ENCODE measurements at places on chromosomes 2 and 18. TPM values are rescaled to one million over a fixed set of nuclear protein-coding genes. Genes with fewer than 3 reads are reported as not detected.

DNA sequence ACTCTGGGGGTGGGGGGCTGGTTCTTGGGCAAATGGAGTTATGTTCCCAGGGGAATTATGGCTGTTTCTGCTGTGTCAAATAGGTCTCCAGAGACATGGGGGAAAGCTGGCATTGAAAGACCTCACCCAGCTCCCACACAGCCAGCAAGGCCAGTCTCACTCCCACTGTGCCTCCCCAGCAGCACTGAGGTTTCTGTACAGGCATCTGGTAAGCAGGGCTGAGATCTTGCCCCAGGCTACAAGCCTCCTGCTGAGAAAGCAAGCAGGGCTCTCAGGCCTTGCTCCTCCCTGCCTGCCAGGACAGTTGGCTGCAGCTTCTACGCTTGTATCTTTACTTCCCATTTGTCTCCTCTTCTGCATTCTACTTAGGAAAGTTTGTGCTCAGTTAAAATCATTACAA, 50.5 kb upstream of the FHOD3 start:
- no peak for DNase-seq

GRCh38 chr18:14089781-14090180, 42.5 kb downstream of the ZNF519 start:
- no peak for DNase-seq

- no peak for DNase-seq
Measured at GRCh38 chr2:30358351-30358750, 88.7 kb upstream of the LCLAT1 start.

- no peak for DNase-seq
Measured at GRCh38 chr18:79480171-79481045, 84.7 kb downstream of the NFATC1 start.

CRYGD gene
- not detected for total RNA-seq

DNA sequence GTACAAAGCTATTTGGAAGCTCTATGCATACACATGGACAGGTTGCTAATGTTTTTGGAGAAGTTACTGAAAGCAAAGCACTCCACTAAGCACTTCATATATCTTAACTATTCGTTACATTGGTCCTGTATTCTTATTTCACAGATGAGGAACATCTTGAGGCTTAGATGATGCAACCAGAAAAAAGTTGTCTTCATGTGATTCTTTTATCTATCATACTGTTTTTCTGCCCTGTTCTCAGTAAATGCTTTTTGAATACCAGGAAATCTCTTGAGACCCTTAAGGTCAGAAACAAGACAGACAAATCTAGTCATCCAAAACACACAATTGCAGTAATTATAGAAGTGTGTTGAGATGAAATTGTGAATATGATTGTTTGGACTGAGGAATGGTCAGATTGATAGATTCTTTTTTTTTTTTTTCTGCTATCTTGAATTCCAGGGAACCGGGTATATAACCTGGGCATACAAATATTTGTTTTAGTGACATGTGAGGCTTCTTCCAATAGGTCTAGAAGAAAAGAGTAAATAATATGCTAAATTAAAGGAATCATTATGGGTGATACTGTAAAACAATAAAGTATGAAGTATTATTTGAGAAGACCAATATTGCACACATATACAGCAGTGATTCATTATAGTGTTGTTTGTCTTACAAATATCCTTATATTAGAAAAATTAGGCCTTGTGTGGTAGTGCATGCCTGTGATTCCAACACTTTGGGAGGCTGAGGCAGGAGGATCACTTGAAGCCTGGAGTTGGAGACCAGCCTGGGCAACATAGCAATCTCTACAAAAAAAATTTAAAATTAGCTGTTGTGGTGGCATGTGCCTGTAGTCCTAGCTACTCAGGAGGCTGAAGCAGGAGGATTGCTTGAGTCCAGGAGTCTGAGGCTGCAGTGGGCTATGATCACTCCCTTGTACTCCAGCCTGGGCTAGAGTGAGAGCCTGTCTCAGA, 33.7 kb downstream of the EHBP1 start:
- no peak for DNase-seq

DNA sequence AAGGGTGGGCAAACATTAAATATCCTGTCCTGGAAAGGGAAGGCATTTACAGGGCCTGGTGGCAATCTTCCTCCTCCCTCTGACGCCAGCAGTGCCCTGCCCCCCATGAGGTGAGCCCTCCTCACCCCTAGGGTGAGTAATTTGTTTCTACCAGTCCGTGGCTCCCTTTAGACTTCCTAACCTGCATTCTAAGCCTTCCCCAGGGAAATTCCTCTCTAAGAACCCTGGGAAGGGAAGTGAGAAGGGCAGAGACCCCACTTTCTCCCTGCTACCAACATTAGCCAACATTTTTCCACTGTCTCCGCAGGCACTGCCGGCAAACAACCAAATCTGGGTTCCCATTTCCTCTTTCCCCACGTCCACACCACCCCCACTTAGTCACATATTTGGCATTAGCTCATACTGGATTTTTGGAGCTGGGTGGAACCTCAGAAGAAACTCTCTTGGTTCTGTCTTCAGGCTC, 69.3 kb downstream of the NRP2 start:
- no peak for DNase-seq

DNA sequence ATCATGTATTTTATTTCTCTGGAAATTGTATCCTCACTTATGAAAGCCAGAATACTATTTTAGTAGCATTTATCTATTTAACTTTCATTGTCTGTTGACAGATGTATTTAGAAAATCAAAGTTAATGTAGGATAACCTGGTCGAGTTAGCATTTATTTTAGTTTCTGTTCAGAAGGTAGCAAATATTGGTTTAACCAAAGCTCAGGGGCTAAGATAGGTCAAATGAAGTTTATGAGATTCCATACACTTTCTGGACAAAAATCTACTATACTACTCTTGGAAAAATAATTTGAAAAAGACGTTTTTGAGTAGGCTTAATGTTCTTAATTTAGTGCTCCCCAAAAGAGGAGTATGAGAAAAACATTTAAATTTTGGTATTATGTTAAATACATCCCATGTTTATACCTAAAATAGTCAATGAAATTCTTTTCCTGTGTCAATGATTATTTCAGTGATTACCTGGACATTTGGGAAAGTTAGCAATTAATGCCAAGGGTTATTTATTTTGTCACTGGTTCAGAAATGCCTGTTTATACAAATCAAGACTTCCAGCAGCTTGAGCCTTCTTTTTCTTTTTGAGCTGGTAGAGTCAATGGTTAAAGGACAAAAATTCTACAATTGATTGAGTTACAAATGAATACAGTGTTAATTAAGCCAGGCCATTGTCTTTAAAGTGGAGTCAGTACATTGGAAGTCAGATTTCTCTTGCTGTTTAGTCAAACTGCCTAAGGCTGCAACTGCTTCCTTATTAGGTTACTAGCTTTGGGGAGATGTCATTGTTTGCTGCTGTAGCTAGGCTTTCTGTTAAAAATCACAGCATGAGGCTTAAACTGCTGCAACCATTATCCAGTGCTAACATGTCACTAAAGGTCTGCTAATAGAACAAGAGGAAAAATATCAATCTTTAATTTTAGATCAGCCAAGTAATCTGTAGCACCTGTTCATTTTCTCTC, 182.3 kb downstream of the CAMKMT start:
- no peak for DNase-seq

POLR1A gene
- total RNA-seq = 17.7 TPM

MALL gene
- total RNA-seq = 0.12 TPM

DNA sequence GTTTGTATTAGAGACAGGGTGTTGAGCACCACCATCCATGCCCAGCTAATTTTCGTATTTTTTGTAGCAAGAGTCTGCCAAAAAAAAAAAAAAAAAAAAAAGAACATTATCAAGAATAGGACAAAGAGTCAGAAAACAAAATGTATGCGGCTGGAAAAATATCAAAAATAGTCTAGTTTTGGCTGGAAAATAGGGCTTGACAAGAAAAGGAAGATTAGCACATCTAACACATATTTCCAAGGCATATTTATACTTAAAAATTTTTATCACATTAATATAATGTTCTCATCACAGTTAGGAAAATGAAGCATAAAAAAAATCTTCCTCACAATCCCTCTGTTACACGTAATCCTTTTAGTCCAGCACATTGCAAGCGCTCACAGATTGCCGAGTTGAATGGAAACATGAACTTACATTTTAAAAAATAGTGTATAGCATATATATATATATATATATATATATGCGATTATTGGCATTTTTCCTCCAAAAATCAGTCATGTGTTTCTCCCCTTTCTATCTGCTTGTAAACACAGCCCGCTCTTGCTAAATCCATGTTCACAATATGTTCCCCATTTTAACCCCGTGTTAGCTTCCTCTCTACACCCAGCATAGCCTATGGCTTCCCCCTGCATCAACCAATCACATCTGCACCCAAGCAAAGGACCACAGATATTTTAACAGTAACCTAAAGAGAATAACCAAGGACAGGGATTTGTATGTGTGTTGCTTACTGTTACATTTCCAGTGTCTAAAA, 183.0 kb downstream of the AFF3 start:
- DNase-seq = no peak

- no peak for DNase-seq
Measured at GRCh38 chr2:71102981-71103681, 26.9 kb downstream of the MCEE start.

DNA sequence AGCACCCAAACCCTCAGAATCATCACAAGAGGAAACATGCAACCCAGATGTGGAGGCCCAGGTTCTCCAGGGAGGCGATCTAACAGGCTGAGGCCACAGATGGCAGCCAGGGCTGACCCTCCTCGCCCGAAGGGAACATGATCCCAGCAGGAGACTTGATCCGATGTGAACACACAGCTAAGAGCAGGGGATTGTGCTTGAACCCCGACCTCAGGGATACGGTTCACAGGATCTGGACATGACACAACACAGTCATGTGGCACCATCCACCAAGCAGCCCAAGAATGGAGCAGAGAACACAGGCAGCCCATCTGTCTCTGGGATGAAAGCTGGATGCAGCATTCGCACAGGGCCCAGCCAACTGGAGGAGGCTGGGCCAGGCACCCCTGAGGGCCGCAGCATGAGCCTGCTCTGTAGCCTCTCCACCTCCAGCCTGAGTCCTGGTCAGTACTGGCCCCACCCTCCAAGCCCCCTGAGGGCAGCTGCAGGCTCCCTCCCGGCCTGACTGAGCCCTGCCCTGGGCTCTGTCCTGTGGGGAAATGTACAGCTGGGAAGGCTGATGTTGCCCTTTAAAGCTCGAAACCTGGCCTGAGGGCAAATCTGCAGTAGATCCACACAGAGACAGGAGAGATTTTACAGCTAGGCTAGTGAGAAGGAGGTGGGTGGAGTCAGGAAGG, 39.0 kb downstream of the AQP12A start:
- no peak for DNase-seq

WDR7 gene
- total RNA-seq = 47.0 TPM

DNA sequence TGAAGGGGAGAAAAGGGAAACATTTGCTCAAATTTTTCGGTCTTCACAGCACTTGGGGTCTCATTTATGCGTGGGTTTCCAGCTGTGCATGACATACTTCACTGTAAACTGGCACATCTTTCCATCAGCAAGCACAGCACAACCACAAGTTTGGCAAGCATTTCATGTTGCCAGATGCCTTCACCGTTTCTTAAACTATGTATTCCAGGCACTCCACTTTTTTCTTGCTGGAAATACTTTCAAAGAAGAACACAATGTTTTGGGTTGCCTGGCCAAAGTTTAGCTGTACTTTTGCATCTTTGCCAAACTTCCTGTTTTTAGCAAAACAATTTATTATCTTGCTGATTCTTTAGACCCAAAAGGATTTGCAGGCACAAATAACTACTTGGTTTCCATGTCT, 194.6 kb upstream of the MEIS1 start:
- no peak for DNase-seq

DNA sequence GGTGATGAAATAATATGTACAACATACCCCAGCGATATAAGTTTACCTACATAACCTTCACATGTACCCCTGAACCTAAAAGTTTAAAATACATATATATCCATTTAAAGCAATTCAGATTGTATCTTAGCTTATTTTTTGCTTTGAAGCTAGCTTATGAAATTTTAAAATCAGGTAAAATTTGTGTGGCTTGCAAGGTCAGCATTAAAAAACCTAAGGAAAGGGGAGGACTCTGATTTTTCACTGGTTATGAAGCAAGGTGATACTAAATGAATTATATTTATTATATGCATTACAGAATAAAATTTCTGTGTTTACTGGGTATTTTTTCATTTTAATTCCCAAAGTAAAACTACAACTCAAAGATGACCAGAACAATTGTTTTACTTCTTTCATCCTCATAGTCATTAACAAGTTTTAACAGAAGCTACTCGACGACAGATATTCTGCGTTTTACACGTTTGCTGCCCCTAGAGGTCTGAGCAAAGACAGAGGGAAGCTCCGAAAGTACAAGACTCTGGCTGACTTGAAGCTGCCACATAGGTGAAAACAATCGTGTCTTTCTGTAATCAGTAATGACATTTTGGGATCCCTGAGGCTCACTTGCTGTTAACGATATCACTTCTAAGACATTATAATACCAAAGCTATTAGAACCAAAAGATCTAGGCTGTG, 17.1 kb downstream of the PKP4 start:
- no peak for DNase-seq

- no peak for DNase-seq
Measured at GRCh38 chr2:146363731-146364130, 1481.1 kb upstream of the ACVR2A start.

DNA sequence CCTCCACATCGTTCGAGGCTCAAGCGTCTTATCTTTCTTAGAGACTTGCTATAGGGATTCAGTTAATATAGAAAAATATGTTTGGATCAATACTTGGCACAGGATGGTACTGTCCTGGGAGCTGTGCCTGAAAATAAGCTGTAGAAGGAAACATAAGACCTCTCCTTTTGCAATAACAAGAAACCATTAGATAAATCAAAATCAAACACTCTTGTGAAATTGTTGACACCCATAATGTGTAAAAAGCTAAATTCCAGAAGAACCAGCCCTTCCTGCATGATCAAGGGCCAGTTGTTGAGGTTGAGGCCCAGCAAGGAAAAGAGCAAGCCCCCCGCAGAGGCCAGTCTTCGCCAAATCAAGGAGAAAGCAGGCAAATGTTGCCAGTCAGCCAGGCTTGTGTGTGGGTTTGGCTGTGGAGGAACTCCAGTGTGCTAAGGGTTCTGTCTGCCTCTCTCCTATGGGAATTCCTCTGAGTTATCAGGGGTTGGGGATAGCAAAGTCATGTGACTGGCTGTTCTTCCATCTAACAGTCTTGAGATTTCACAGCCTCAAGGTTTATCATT, 185.7 kb downstream of the ACKR3 start:
- DNase-seq = no peak

KCNK3 gene
- total RNA-seq = not detected

CD8B2 gene
- total RNA-seq = not detected

GRCh38 chr18:36195427-36196122, 8.3 kb downstream of the MOCOS start:
- DNase-seq = no peak

- DNase-seq = no peak
Measured at GRCh38 chr2:1708476-1709334, 35.6 kb downstream of the PXDN start.

- DNase-seq = no peak
Measured at GRCh38 chr18:54181856-54182602, 42.4 kb downstream of the MBD2 start.

GRCh38 chr2:50385349-50385748, 646.6 kb downstream of the NRXN1 start:
- DNase-seq = no peak

DNA sequence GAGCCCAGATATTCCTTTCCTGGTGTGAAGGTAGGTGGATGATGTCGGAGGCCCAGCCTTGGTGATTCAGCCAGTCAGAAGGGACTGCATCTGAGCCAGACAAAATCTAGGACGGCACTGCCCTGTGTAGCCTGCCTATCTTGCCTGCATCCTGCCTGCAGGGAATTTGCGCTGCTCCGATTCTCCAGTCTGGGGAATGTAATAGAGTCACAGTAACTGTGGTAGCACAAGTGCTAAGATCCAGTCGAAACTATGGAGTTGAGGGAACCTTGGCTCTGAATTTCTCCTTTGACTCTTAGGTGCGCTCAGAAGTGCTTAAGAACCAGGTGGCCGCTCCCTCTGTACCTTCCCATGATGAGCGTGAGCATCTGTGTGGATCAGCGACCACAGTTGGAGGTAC, 15.9 kb downstream of the IL36B start:
- DNase-seq = no peak
